ENCODE measurements at places on chromosomes 5 and 9.

DNA sequence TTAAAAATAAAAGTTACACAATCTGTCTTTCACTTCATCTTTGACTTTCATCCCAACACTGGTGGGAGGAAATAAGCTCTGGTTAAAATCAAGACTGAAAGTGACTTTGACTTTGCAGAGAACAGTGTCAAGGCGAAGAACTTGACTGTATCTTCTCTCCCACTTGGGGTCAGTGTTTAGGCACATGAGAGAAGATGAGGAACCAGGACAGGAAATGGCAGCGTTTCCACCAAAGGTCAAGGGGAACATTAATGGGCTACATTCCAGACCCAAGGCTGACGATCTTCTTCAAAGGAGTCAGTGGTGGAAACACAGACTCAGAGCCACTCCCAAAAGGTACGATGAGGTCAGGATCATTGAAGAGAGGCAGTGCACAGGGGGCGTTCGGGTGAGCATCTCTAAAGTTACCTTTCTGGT lies 409.5 kb downstream of the ARHGEF28 start:
- DNase-seq, result no peak

- DNase-seq, result no peak
Observed at GRCh38 chr5:150672237-150672883, 11.3 kb downstream of the MYOZ3 start.

DNA sequence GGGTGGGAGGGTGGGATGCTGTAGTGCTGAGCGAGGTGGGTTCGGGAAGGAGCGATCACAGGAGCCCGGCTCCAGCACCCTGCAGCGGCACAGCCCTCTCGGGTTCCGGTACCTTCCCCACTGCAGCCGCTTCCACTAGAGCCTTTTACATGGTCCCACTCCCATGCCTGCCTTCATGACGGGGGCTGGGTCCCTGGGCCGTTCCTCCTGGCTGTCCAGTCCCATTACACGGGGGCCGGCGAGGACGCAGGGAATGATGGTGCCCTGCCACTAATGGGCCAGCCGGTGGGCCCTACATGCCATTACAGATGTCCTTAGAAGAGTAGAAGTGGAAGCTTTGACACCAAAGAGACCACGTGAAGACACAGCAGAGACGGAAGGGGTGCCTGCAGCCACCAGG lies 104.6 kb upstream of the PPP1R26 start:
- no peak for DNase-seq

- no peak for DNase-seq
Observed at GRCh38 chr5:165525271-165525670, 2019.9 kb downstream of the MAT2B start.

DNA sequence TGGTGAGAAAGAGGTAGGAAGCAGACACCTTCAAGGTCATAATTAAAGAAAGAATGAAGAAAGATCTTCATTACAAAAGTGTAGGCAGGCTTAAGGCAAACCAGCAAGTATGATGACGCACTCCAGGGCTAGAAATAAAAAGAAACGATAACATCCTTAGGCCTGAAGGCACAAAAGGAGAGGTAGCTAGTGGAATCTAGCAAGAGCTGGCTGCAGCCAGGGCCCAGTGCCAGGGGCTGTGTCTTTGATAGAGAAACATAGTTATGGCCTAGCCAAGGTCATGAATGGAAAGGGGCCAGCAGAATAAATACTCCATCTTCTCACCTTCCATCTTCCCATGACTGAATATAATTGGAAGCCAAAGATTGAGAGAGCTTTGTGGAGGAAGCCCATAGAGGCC lies 6.8 kb upstream of the SH3TC2 start:
- no peak for DNase-seq

DNA sequence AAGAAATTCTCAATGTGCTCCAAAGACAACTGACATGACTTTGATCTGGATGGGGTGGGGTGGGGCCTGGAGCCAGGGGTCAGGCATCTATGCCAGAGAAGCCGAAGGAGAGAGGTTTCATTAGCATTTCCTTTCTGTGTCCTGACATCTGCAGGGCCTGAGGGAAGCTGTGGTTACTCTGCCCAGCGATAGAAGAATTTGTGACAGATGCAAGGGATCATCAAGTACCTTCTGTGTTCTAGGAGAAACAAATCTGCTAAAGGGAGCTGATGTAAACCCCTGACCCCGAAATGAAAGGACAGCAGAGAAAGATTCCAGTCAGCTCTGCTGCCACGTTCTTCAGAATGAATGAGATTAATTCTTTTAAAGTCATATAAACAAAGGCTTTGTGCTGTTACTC lies 335.7 kb downstream of the PRELID2 start:
- no peak for DNase-seq

DNA sequence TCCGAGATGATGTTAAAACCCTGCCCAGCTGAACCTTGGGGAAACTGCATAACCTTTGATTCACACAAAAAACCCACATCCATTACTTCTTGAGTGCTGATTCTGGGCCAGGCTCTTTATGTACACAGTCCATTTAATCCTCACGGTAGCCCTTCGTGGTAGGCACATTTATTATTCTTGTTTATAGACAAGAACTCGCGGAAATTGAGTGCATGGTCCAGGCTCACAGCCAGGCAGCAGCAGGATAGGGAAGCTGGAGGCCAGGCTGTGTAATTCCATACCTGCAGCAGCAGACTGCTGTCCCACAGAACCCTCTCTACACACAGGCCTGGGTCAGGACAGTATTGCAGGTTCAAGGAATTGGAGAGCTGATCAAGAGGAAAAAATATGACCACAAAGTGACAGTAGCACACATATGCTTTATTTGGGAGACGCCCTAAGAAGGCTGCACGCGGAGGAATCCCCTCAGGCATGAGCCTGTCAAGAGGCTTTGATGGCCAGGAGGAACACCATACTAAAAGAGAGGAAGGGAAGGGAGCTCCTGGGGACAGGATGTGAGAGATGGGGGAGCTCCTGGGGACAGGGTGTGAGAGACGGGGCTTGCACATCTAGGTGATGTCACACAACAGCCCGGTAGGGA lies 28.4 kb upstream of the FAM120A start:
- no peak for DNase-seq

DNA sequence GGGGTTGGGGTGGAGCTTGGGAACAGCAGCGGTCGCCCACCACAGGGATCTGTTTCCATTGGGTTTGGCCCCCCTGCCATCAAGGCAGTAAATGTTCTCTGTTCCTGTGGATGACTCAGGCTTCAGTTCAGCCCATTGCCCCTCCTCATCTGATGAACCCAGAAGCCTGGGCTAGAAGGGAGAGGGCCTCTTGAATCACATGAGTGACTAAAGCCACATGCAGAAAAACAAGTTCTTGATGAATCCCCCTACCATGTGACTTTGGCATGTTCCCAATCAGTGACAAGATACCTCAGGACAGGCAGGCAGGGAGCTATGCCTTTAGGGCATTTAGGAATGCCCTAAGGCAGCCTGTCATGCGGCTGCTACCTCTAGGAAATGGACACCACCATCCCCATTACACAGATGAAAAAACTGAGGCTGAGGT lies 2.5 kb downstream of the SH3PXD2B start:
- DNase-seq, result no peak

- DNase-seq, result no peak
Observed at GRCh38 chr5:14445013-14445412, 136.6 kb upstream of the OTULINL start.

- DNase-seq, result no peak
Observed at GRCh38 chr5:131684595-131684994, 49.6 kb upstream of the RAPGEF6 start.

GRCh38 chr5:174356536-174356935 lies 311.0 kb downstream of the NSG2 start:
- no peak for DNase-seq

DNA sequence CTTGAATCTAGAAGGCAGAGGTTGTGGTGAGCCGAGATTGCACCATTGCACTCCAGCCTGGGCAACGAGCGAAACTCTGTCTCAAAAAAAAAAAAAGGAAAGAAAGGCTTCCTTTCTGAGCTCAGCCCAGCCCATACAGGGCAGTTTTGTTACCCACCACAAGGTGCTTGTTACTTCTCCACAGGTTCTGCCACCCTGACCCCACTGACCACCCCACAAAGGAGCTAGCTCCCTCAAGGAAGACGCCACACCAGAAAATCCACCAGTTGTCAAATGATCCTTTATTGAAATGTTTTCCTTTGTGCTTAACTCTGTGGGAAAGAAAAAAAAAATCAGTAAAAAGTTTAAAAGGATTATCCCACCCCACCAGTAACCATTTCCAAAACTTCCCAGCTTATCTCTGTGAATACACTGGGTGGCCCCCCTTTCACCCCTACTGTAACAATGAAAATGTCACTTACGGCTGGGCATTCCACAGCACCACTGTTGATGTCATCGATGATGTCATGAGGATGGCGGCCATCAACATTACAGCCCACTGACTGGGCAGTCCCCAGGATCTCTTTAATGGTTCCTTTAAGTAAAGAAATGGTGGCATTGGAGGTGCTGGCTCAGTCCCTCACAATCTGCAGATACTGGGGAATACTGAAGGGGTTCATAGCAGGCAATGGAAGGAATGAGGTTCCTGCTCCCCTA lies 3.6 kb downstream of the RPL12 start:
- no peak for DNase-seq

DNA sequence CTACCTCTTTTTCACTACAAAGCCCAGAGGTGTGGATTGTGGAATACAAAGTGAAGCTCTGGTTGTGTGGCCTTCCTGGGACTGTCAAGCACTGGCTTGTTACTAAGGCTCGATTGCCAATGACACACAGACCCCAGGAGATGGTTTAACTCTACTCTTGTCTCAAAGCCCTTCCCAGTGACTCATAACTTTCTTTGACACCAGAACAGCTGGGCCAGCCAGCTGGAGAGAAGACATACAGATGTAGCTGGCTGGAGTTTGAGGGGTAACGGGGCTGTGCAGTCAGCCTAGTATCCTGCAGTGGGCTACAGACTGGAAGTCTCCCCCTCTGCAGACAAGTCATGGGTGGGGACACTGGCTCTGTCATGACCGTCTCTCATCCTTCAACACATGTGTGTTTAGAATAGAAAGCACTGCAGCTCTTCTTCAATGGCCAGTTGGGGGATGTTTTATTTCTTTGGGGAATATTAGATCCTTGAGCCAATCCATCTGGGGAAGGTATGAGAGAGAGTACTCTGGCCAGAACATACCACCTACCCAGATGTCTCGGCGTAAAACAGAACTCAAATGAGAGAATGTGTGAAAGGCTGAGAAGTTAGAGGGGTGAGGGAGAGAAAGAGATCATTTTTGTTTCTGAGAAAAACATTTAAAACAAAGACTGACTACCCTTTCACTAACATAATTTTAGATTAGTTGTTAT lies 53.3 kb downstream of the SEMA6A start:
- DNase-seq, result no peak

DNA sequence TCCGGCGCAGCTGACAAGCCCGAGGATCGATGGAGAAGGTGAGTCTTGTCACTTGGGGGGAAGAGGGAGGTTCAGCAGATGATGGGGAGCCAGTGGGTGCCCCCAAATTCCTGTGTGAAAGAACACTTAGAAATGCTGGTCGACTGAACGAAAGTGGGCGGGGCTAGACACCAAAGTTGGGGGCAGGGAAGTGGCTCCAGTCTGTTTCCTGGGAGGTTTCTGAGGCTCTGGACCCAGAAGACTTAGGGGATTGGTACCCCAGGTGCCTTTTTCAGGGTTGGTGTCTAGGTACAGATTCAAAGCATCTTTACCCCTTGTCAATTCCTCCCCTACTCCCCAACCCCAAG lies 278.6 kb downstream of the ZSWIM6 start:
- DNase-seq, result no peak

DNA sequence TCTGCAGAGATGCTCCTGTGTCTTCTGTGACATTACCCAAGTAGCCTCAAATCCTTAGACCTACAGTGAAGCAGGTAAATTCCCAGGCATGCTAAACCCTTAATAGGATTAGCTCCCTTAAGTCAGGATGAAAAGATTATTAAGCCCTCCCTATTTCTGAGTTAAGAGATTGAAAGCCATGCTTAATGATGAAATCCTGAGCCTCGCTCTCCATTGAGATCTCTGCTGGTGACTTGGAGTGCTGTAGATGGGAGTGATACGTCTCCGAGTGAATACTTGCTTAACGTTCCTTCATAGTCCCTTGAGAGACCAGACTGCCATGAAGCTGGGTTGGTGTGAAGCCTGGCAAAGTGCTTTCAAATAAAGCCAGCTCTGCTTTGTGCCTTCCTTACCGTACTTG lies 34.2 kb downstream of the AOPEP start:
- no peak for DNase-seq

DNA sequence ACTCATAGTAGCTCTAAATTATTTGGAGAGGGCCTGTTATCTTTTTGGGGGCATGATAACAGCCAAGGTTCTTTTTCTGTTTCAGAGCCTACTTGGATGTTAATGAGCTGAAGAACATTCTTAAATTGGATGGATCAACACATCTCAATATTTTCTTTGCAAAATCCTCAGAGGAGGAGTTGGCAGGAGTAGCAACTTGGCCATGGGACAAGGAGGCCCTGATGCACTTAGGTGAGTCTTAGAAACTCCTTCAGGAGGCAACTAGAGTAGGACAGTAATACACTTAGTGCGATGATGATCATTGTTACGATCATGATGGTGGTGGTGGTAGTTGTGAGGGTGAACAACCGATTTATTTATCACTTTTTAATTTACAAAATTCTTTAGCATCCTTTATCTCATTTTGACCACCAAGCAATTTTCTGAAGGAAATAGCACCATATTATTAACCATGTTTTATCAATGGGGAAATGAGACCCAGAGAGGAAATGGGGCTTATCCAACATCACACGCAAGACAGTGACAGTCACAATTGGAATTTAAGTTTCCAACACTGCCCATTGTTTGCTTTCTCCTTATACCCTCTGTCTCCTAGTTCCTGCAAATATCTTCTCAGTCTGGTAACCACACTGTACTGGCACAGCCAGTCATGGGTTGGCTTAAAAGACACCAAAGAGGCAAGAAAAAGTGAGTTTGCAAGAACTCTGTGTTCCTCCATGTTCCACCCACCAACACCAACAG lies 54.0 kb downstream of the PAPPA start:
- DNase-seq, result no peak

- no peak for DNase-seq
Observed at GRCh38 chr9:69389437-69389995, 64.5 kb downstream of the ENTREP1 start.

GRCh38 chr5:50867140-50867539 lies 200.7 kb downstream of the PARP8 start:
- DNase-seq, result no peak

DNA sequence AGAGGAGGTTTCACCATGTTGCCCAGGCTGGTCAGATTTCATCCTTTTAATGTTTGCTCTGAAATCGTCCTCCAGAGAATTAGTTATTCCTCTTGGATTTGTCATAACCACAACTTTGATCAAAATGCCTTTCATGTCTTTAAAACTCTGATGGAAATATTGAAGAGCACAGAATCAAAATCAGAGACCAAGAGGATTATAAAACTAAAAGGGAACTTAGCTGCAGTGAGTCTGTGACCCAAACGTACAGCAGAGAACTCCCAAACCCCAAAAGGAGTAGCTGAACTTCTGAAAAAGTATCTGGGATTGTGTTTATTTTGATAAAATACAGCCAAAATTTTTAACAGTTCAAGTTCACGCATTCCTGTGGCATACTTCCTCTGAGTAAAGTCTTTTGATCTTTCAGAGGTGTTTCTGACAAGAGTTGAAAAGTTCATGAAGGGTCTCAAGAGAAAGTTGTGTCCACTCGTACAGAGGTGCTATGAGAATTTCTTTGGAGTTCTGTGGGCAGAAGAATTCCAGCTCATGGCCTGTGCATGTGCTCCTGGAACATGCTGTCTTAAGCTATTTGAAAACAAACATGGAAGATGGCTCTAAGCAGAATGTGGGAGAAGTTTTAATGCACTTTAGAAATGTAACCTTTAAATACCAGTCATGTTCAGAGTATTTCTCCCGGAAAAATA lies 124.0 kb downstream of the ESM1 start:
- DNase-seq, result no peak

Data from NCI-H1694 treated with DMSO at 0.1 percent for 48 hours (cell line).